ENCODE measurements at places on chromosomes 16 and 17.
A peak's percentile ranks its signal among the peaks of the same experiment; 100 is the strongest.

- DNase-seq = no peak
Measured at GRCh38 chr17:70956726-70957125, 787.4 kb downstream of the KCNJ2 start.

- DNase-seq = no peak
Measured at GRCh38 chr17:75102385-75102821, 7.4 kb upstream of the ARMC7 start.

- DNase-seq = no peak
Measured at GRCh38 chr17:55661256-55661758, 61.4 kb downstream of the TMEM100 start.

DNA sequence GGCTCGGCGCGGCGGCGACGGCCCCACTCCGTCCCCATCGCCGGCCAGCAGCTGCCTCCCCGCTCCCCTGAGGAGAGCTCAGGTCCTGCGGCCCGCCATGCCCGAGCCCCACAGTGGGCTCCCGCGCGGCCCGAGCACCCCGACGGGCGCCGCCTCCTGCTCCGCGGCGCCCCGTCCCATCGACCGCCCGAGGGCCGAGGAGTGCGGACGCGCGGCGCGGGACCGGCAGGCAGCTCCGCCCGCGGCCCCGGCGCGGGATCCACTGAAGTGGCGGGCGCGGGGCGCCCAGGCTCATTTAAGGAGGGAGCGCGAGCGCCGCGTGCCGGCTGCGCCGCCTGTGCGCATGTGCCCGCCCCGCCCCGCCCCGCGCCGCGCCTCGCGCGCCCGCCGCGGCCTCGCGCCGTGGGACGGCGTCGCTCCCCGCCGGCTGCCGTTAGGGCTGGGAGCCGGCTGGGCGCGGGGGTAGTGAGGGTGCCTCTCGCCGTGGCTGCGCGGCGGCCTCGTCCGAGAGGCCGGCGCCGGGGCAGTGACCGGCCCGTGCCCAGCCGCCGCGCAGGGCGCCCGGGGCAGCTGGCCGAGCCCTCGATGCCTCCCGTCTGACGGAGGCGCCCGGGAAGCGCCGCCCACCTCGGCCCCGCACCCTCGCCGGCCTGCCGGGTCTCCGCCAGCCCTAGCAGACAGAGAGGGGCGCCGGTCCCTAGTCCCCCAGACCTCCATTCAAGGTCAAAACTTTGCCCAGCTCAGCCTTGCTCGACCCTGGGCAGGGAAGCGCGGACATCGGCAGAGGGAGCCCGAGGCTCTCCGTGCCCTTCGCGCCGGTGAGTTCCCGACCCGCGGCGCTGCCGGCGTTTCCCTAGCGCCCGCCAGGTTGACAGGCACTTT is at the start of gene NETO2:
Gene NETO2 (minus strand): TSS at position 269 of the 882 bp plus-strand sequence. CDS start 333 bp downstream, outside the sequence.
- peak; percentile 13 for DNase-seq

DNA sequence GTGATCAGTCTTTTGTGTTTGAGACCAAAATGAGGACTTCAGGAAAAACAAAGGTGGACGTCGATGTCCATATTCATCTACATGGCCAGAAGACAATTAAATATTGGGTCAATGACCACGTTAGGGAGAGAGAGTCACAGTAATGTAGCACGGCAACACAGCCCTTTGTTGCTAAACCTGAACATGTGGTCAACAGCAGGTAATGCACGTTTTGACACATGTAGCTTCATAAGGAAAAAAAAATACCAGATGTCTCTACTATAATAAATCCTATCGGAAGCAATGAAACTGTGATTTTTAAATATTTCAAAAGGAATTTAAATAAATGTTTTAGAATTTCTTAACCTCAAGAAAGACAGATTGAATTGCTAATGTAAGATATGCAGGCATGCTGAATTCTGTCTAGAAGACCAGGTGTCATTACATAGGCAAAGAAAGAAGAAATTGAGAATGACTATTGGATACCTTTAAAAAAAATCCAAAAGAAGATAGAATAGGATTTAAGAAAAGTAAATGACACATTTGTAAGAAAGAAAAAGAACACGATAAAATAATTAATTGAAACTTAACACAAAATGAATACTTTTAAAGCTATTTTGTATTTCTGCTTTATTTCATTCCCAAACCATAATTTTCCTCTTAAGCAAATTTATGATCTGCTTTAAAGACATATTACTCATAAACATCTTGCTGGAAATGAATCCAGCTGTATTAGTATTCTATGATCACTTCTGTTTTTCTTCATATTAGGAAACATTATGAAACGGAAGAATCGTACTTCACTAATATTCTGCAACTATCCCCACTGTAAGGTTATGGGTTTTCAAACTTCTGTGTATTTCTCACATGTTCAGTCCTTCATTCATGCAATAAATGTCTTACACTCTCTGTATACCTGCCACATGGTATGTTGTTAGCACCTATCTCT is 30.1 kb downstream of the ABCA8 start:
- DNase-seq = no peak

DNA sequence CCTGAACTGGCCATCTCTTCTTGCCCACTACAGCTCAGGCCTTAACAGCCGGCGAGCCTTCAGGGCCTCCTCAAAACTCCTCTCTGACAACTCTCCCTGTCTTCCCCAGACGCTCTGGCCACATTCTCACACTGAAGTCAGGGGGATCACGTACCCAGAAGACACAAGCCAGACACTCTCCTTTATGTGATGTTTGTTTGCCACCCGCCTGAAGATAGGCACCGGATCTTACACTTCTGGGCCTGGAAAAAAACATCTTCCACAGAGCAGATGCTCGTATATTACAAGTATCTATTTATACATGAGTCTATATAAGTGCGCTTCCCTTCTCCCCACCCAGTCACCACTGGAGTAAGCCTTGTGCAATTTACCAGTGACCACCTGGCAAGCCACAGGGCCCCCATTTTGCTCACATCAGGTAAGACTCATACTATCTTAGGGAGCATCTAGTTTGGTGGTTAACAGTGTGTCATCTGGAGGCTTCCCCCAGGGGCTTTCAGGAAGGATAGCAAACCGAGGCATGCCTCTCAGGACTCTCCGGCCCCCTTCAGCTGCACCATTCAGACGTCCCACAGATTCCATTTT is 349.4 kb downstream of the SOX9 start:
- DNase-seq = no peak

DNA sequence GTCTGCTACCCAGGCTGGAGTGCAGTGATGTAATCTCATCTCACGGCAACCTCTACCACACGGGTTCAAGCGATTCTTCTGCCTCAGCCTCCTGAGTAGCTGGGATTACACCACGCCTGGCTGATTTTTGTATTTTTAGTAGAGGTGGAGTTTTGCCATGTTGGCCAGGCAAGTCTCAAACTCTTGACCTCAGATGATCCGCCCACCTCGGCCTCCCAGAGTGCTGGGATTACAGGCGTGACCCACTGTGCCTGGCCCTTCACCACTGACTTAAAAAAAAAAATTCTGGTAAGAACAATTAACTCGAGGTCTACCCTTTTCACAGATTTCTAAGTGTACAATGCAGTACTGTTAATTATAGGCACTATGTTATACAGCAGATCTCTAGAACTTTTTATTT is 279.4 kb downstream of the PARN start:
- DNase-seq = no peak

- DNase-seq = no peak
Measured at GRCh38 chr16:28898266-28898665, 20.0 kb downstream of the ATP2A1 start.

- no peak for DNase-seq
Measured at GRCh38 chr16:29237971-29238370, 168.5 kb downstream of the NPIPB11 start.

DNA sequence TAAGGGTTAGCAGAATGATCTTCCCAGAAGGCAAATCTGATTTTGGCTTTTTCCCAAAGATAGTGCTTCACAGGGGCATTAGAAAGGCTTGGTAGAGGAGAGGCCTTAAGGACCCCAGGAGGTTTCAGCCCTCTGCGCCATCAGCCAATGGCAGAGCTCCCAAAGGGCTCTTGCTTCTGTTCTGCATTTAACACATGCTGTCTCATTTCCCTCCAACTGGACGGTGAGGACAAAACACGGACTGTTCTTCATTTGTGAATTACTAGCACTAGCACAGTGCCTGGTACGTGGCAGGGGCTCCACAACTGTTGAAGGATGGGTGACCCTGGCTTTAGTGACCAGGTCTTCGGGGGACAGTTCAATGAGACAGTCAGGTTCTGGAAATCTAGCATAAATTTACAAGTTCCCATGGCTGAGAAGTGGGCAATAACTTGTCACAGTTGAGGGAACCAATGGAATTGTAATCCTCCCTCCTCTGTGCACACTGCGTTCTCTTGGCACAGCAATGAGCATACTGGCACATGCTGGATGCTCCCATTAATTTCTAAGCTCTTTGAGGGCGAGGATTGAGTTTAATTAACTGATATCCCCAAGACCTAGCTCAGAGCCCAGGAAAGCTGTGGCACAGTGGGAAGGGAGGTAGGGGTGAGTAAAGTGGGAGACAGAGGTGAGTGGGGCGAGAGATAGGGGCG is 45.4 kb downstream of the COG7 start:
- no peak for DNase-seq

All from GM04504 (cell line).